ENCODE measurements at places on chromosomes 5 and 9.

GRCh38 chr5:90528601-90529193 lies 687 bp downstream of the LYSMD3 start:
- no peak for DNase-seq

GRCh38 chr9:124947727-124948391 lies 7.0 kb upstream of the GOLGA1 start:
- DNase-seq, result no peak

GRCh38 chr5:151023047-151023615 lies 2.7 kb downstream of the GPX3 start:
- DNase-seq, result no peak

GRCh38 chr5:139182528-139183296 lies 15.5 kb downstream of the SIL1 start:
- no peak for DNase-seq

DNA sequence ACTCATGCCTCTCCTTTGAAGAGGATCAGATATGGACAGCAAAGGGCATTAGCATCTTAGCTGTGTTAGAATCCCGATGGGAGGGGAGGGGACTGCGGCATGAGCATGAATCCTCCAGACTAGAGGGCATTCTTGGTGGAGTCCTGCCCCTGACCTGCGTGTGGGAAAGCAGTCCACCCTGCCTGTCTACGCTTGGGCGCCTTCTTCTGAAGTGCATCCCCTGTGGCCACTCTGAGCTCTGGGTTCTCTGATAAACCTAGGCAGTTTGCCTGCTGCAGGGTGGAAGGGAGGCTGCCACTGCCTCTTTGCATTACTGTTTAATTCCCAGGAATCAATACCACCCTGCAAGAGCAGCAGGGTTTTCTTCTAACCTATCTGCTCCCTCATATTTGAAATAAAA lies 169.3 kb downstream of the INSYN2B start:
- no peak for DNase-seq
